Suppressor macrophage treated with lipopolysaccharide for 1 hour (primary cell): ENCODE measurements at places on chromosomes 2 and 18.

DNA sequence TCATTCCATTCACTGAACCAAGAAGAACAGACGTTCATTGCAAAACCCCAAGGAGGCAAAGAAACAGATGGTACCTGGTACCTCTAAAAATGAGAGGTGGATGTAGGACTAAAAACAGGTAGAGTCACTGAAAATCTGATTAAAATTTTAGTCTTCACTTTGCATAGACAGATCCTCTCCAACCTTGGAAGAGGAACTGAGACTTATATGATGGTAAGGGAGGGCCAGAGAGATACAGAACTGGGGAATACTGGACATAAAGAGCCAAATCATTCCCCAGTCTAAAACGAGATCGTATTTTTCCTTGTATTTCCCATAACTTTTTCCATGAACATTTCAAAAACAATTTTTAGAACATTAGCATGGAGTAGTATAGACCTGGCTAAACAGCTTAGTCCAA, 59.7 kb upstream of the SPOPL start:
- DNase-seq = no peak

DNA sequence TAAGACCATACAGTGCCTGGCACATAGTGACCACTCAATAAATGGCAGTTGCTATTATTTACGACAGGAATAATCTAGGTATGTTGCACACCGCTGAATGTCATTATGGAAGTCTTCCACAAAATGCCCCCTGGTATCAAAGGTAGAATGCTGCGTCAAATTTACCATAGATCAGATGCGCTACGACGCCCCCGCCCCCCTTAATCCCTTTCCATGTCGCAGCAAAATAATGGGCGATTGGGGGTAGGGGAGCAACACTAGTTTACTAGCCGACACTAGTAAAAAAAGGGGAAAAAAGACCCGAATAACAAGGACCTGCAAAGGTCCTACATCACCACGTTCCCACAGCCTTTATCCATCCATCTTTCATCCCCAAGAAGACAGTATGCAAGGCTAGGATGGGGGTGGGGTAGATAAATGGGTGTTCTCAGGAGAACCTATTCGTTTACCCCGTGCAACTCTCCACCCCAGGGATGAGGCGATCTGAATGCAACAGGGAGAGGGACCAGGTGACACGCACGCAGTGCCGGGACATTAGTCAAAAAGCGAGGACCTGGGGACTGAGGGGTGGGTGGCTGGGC, 455 bp downstream of the PREPL start:
- peak; percentile 11 for DNase-seq

DNA sequence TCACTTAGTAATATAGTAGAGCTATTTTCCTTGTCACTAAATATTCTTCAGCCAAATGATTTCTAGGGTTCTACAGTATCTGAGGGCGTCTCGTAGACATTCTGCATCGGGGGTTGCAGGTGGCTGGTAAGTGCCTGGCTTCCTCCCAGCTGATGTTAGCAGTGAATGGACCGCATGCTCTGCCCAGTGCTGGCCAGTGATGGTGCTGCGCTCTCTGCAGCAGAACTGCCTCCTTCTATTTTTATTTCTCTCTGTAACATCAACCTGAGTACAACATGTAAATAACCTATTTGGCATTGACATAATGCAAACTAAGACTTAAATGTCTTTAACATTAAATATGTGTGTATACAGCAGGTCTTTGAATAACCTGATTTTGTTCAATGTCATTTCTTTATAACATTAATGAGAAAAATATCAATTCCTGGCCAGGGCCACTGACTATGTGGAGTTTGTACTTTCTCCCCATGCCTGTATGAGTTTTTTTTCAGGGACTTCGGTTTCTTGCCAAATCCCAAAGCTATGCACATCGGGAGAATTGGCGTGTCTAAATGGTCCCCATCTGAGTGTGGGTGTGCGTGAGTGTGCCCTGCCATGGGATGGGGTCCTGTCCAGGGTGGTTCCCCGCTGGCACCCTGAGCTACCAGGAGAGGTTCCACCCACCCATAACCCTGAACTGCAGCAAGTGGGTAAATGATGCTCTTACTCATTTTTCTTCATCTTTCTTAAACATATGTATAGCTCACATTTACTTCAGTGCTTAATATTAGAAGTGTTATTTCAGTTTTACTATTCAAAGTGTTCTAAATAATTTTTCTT, 278.2 kb upstream of the EPAS1 start:
- DNase-seq = no peak

DNA sequence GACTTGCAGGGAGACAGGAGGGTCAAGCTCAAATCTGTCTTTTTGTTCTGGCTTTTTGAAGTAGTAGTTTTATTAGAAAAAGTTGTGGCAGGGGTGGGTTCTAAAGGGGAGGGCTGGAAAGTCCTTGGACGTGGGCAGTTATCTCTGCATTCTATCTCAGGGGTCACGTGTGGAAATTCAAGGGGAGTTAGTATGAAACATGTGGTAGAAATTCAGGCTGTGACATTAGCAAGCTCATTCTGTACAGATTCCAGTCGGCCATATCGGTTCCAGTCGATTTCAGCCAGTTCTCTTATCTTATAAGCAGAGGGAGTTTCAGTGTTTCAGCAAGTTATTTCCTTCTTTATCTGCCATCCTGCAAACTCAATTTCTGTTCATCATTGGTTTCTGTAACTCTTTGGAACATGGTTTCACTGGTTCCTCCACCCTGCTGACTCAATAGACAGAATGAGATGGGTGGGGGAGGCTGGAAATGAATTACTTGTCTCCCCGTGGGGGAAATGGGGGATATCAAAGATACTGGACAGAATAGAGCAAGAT, 53.0 kb downstream of the RAB27B start:
- no peak for DNase-seq

DNA sequence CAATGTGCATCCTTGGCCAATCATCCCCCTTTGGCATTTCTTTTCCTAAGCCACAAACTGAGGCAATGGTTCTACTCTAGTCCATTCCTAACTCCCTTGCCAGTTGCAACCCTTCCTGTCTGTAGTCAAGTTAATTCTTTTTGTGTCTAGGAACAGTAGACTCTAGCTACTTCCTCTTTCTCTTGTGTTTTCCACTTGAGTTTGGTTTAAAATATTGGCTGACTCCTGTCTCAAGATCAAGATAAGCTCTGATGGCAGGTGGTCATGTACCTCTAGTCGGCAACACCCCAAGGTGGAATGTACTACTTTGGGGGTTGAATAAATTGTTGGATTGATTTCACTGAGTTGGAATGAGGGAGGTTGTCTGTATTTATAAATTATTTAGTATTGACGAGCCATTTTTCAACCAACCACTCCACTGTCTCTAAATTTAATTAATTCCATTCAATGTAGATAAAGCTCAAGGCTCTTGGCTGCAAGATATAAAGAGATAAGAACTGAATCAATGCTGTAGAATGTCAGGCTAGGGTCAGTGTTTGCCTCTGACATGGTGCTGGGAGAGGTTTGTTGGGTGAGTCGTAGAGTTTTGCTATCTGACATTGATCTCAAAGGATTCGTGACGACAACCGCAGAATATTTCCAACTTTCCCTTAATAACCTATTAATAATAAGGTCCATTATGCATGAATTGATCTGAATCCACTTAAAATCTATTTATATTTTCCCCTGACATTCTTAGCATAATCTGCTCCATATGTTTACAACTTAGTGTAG, 188.7 kb upstream of the APCDD1 start:
- DNase-seq = no peak

DNA sequence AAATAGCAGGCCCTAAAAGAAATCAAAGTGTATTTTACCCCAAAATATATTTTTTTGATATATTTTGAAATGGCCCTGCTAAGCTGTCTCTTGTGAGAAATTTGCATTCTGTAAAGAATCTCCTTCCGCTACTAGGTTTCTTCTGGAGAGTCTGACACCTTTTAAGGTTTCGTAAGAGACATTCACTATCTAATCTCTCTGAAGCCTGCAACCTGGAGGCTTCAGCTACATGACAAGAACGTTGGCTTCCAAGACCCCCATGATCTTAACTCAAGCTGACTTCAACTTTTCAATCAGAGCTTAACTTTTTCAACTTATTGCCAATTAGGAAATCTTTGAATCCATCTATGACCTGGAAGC, 1894.9 kb upstream of the LRRTM1 start:
- no peak for DNase-seq

- peak; percentile 49 for DNase-seq
Observed at GRCh38 chr2:202831242-202832220, 40.0 kb downstream of the ICA1L start.

GRCh38 chr18:42778445-42779042, 336.9 kb downstream of the RIT2 start:
- no peak for DNase-seq

GRCh38 chr2:59149271-59149670, 908.1 kb upstream of the FANCL start:
- DNase-seq = no peak

DNA sequence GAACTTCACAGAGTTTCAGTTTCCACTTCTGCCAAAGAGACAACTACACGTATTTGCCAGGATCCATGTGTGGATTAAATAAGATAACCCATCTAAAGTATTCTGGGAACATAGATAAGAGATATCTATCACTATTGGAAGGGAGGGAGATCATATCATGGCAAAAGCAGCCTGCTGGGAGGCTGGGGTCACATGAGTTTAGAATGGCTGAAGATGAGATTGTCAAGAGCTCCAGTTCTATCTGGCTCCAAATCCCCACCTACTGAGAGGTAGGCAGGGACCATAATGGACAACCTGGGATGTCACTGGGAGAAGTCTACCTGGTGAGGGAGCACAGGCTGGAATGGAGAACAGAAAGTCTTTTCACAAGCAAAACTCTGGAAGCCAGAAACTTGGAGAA, 192.6 kb upstream of the ST6GAL2 start:
- no peak for DNase-seq

GRCh38 chr2:180707175-180707883, 273.1 kb upstream of the UBE2E3 start:
- no peak for DNase-seq

DNA sequence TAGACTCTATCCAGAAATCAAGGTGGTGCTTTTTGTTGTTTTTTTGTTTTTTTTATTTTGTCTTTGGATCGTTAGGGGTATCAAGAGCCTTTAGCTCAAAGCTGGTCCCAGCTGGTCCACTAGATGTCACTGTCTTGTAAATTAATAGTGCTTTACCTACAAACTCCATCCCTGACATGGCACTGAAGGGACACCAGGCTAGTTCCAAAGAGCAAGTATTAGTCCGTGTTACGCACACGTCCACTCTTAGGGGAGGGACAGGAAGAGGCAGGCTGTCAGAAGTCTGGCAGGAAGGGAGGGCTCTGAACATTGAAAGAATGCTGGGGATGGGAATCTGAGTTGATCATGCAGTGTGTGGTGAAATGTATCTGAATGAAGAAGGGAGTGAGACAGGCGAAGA, 85.9 kb upstream of the CCBE1 start:
- peak; percentile 43 for DNase-seq

- DNase-seq = no peak
Observed at GRCh38 chr2:127275356-127275755, 18.6 kb downstream of the ERCC3 start.

DNA sequence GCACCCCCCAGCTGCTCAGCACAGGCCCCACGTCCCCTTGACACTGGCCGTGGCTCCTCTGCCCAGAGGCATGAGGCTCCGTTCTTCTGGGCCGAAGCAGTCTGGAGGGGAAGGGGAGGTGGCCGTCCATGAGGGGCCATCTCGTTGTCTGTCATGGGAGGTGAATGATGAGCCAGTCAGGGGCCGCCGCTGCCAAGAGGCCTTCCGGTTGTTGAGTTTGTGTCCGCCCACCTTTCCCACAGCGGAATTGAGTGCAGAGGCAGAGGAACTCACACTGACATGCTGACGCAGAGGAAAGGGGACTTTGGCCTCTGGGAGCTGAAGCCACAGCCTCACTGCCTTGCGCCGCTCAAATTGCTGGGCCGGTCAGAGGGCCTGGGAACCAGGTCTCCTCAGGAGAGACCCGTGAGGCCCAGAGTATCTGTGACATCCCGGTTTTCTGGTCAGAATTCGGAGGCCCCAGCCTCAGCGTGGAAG, 268.4 kb downstream of the ATAD2B start:
- peak; percentile 76 for DNase-seq

- DNase-seq = no peak
Observed at GRCh38 chr18:23105581-23106219, 29.6 kb upstream of the CABLES1 start.

GRCh38 chr18:46477425-46478011, 179.5 kb downstream of the LOXHD1 start:
- no peak for DNase-seq

GRCh38 chr2:166365803-166366420, 9.8 kb downstream of the SCN9A start:
- DNase-seq = no peak

DNA sequence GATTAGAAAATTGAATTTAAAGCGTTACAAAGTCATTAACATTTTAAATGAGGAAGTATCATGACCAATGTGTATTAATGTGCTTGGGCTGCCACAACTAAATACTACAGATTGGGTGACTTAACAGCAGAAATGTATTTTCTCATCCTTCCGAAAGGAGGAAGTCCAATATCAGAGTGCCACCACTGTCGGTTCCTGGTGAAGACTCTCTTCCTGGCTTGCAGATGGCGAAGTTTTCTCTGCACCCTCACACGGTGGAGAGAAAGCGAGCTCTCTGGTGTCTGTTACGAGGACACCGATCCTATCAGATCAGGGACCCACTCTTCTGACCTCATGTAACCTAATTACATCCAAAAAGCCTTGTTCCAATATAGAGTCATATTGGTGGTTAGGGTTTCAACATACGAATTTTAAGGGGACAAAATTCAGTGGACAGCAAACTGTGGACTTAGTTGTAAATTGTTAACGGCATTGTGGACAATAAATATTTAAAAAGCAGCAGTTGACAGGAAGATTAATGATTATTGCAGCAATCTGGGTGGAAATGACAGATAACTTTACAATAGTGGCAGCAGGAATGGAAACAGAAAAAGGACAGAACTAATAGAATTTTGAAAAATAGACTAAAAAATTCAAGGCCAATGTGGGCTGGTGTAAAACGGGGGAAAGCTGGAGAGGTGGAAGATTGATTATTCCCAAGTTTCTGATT, 35.1 kb upstream of the CYRIA start:
- peak; percentile 51 for DNase-seq

DNA sequence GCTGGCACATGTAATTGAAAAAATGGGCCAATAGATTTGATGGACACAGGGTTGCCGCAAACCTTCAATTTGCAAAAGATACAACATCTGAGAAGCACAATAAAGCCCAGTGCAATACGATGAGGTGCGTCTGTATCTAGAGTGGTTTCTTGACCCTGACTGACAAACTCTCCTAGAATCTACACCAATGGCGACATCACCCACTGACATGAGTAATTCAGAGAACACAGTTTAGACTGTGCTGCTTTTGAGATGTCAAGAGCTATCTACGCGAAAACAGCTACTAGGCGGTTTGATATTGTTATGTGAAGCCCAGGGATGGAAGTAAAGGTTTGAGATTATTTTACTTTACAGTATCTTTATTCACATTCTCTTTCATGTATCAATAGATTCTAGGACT, 104.9 kb downstream of the EIPR1 start:
- DNase-seq = no peak

DNA sequence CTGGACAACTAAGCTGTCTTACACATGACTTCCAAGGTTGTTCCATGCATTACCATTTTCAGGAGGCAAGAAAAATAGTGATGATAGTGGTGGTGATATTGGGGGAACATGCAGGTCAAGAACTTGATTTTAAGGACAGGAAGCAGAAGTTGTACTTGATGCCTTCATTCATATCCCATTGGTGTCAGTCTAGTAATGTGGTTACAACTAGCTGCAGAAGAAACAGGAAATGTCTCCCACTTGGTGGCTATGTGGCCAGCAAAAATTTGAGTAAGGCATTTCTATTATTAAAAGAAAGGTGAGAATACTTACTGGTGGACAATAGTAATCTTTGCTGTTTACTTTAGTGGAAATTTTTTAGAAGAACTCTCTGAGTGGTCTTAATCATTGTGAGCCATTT, 103.4 kb downstream of the ALMS1 start:
- DNase-seq = no peak

GRCh38 chr18:26317398-26317797, 91.2 kb downstream of the TAF4B start:
- no peak for DNase-seq
